ENCODE measurements at places on chromosomes 2 and 18. TPM values are rescaled to one million over a fixed set of nuclear protein-coding genes. Genes with fewer than 3 reads are reported as not detected.

OR6B2 gene
- total RNA-seq = not detected

SERPINB3 gene
- total RNA-seq = not detected

TMEM178A gene
- total RNA-seq = not detected

PTCD3 gene
- 111 TPM for total RNA-seq

VIT gene
- total RNA-seq = not detected

PDE11A gene
- total RNA-seq = 0.44 TPM

GPR35 gene
- 1.1 TPM for total RNA-seq

DBI gene
- total RNA-seq = 570 TPM

CELF4 gene
- total RNA-seq = not detected

FOXD4L1 gene
- 0.37 TPM for total RNA-seq

OTOF gene
- 0.08 TPM for total RNA-seq

PREPL gene
- total RNA-seq = 25.5 TPM

SLC19A3 gene
- 2.9 TPM for total RNA-seq

All from A549 treated with ZK216348 at 1 μM for 4 hours (cell line).